Uterus (tissue), 4 donors: ENCODE measurements at places on chromosomes 5 and 9.

DNA sequence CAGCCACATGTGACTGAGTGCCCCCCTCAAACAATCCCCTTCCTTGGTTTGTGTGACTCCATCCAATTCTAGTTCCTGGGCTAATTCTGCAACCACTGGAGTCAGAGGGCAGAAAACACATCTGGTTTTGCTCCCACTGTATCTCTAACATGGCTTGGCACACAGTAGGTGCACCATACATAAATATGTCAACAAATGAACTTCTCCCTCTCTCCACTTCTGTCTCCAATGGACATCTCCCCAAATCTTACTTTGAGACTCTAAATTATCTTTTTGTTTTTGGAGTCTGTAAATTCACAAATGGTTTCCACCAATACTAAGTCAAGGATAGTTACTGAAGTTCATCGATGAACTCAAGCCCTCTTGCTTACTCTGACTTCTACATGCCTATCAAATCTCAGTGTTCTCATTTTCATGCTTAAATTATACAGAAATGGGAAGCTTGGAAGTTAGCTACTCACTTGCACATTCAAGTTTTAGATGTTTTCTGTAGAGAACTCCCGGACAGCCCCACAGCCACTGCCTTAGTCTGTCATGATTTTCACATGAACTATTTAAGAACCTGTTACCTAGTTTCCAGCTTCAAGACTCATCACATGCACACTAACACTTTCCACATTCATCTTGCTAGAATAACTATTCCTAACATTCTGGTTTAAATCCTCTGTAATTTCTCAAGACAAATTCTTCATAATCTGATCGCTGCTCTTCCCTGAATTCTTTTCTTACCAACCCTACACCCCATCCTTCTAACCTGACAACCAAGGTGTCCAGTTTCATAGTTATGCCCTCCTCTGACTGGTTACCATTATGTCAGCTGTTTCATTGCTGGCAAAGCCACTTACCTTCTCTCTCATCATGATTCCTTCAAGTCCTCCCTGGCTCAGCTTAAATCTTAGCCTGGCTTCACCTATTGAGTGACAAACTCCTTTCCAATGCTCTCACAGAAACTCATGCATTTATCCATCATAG is 6.0 kb downstream of the RPL37 start:
- DNase-seq: no peak

- peak; percentile 46 for DNase-seq
These were observed 16.0 kb downstream of the SLC22A5 start for GRCh38 chr5:132385326-132386105.

- no peak for DNase-seq
These were observed 135.8 kb downstream of the KDM4C start for GRCh38 chr9:6893350-6894131.

DNA sequence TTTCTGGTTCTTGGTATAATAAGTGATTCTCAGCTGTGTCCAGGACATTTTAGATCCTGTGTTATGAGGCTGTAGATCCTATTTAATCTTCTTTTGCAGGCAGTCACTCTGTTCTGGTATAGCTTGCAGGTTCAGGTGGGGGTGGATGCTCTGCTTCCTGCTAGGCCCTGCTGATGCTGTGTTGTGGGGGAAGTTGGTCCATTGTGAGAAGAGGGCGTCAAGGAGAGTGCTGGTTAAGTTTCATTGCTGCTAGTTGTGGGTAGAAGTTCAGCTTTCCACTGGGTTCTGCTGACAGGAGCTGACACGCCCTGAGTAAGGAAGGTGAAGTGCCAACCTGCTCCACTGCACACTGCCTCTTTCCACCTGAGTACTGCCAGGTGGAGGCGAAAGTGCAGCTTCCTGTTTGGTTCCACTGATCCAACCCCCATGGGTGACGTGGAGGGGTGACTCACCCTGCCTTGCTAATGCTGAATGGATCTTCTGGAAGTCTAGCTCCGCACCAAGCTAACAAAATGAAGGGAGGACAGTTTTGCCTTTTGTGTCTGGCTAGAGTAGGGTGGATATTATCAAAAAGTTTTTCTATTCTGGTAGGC is 16.3 kb downstream of the NMRK1 start:
- DNase-seq: no peak
